Fibroblast of upper back skin (primary cell): ENCODE measurements at places on chromosomes 6 and 20.

GRCh38 chr20:62603907-62604785, 38.2 kb upstream of the SLCO4A1 start:
- no peak for DNase-seq

GRCh38 chr6:34374508-34374907, 18.0 kb downstream of the NUDT3 start:
- no peak for DNase-seq

GRCh38 chr6:74091136-74091793, 395.3 kb downstream of the CD109 start:
- DNase-seq, result peak; percentile 58

GRCh38 chr6:149443411-149444181, 41.2 kb downstream of the ZC3H12D start:
- peak; percentile 90 for DNase-seq

DNA sequence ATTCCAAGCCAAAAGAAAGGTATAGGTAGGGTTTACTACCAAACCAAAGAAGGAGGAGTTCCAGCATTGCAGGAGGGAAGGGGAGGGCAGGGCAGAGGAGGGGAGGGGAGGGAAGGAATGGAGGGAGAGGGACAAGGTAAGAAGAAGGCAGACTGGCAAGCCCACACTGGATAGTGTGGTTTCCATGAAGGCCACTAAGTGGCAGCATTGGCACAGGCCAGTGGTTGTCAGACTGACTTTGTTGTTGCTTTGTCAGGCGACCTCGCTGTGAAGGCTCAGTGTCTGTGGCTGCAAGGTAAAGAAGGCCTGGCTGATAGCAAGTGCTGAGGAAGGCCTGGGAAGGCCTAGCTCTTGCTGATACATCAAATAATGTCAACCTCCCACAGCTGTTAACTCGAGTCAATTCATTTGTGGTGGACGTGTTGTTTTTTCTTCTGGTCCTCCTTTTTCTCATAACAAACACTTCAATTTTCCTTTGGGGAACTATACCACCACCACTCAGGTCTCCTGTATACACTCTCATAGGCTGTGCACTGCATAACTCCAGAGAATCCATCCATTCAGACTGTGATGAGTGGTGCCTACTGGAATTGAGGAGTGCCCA, 7.7 kb upstream of the ZNF334 start:
- peak; percentile 44 for DNase-seq

- no peak for DNase-seq
Measured at GRCh38 chr6:98548301-98548700, 286.1 kb upstream of the POU3F2 start.

DNA sequence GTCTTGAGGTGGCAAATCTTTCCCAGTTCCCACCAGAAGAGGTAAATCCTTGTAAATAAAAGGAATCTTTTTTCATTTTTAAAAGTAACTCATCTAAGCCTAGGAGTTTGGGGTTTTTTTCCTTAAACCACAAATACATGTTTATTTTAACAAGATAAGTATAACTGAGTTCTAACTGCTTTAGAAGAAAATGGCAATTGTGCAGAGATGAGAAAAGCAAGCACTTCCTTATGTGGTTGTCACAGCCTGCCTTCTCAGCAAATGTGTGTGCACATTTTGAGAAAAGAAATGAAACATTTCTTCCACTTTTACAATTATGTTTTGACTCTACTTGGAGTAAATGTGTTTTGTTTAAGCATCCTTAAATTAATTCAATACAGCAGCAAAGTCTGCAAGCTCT, 17.7 kb downstream of the HCK start:
- no peak for DNase-seq

- no peak for DNase-seq
Measured at GRCh38 chr6:72819609-72820008, 197.7 kb downstream of the KCNQ5 start.

- no peak for DNase-seq
Measured at GRCh38 chr20:34058831-34059230, 53.2 kb downstream of the EIF2S2 start.
